ENCODE measurements at places on chromosomes 11 and 22. TPM values are rescaled to one million over a fixed set of nuclear protein-coding genes. Genes with fewer than 3 reads are reported as not detected.

Gene SESN3
- total RNA-seq = 0.45 TPM

Gene PIH1D2
- total RNA-seq = 4.8 TPM

Gene MRGPRF
- 0.50 TPM for total RNA-seq

Gene ANGPTL5
- total RNA-seq = not detected

Gene TH
- 2.5 TPM for total RNA-seq

Gene PNPLA5
- not detected for total RNA-seq

Gene PKDREJ
- not detected for total RNA-seq

Gene LMO2
- total RNA-seq = 0.45 TPM

Gene MIOX
- 1.4 TPM for total RNA-seq

Gene SCN3B
- total RNA-seq = not detected

Gene TMA7B
- not detected for total RNA-seq

Gene FAR1
- 34.1 TPM for total RNA-seq

Gene GRIA4
- total RNA-seq = not detected

Gene MAP6
- total RNA-seq = not detected

Gene EIF3F
- 195 TPM for total RNA-seq

Gene DAGLA
- total RNA-seq = 8.3 TPM

Gene SCGB1C1
- not detected for total RNA-seq

Gene IL17REL
- total RNA-seq = not detected

Gene KDM4F
- not detected for total RNA-seq

Gene ENTHD1
- total RNA-seq = not detected

Gene PRG3
- not detected for total RNA-seq

Gene APOL1
- total RNA-seq = 27.0 TPM

Gene OR52N4
- total RNA-seq = not detected

Gene SLC6A5
- not detected for total RNA-seq

Gene TMPRSS6
- 0.88 TPM for total RNA-seq

Gene SCO2
- total RNA-seq = 6.1 TPM

Gene PIK3IP1
- 17.4 TPM for total RNA-seq

Gene CBLIF
- total RNA-seq = not detected

Gene OR51B2
- total RNA-seq = not detected

Gene GAL
- total RNA-seq = 3.9 TPM

Gene PTGDR2
- not detected for total RNA-seq

Gene MUC15
- total RNA-seq = 0.18 TPM

Gene CNGA4
- not detected for total RNA-seq

Gene OR10A6
- total RNA-seq = not detected

Gene FAM76B
- 23.8 TPM for total RNA-seq

Gene TSGA10IP
- total RNA-seq = not detected

Gene GALNT18
- total RNA-seq = not detected

Gene NUDT8
- total RNA-seq = 33.3 TPM

Gene SMC1B
- total RNA-seq = 0.31 TPM

Gene GGTLC2
- not detected for total RNA-seq

Gene TSPAN32
- total RNA-seq = not detected

Gene SCGB1D2
- not detected for total RNA-seq

Gene LRRC10B
- 1.1 TPM for total RNA-seq

Gene UBE2L6
- 121 TPM for total RNA-seq

Gene KDM4D
- total RNA-seq = 0.85 TPM

Gene THY1
- total RNA-seq = not detected

Gene TSSK2
- total RNA-seq = not detected

Gene HORMAD2
- not detected for total RNA-seq

Gene MOGAT2
- total RNA-seq = not detected

Gene UBQLNL
- not detected for total RNA-seq

Gene ANO5
- total RNA-seq = not detected

Gene MAPK8IP2
- total RNA-seq = 0.88 TPM

Gene RIC3
- not detected for total RNA-seq

Gene FGF3
- not detected for total RNA-seq

Gene CELSR1
- 55.4 TPM for total RNA-seq

Gene SAA2
- not detected for total RNA-seq

Gene BRSK2
- 2.9 TPM for total RNA-seq

Data from PC-9 (cell line).